ENCODE measurements at places on chromosomes 2 and 18.

GRCh38 chr2:111024496-111024895 is 96.2 kb upstream of the BCL2L11 start:
- DNase-seq: no peak

- no peak for DNase-seq
Measured at GRCh38 chr2:239469106-239469960, 68.5 kb upstream of the HDAC4 start.

GRCh38 chr2:76667821-76668271 is 854.3 kb downstream of the LRRTM4 start:
- no peak for DNase-seq

- DNase-seq: no peak
Measured at GRCh38 chr2:25375371-25375988, 33.8 kb upstream of the DNMT3A start.

DNA sequence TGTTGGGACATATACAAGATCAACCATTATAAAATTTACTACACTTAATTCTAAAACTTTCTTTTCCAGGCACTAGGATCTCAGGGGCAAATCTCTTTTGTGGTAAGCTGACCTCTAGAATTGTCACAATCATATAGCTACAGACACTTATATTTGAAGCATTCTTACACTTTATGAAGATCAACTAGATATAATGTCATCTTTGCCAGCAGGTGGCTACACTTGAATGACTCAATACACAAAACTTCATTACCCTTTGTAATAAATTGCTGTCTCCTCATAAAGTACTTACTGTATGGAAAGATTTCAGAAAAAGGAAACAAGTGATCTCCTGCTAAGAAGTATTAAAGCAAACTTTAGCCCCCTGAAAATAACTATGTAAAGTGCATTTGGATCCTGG is 77.8 kb downstream of the RDH14 start:
- DNase-seq: no peak

DNA sequence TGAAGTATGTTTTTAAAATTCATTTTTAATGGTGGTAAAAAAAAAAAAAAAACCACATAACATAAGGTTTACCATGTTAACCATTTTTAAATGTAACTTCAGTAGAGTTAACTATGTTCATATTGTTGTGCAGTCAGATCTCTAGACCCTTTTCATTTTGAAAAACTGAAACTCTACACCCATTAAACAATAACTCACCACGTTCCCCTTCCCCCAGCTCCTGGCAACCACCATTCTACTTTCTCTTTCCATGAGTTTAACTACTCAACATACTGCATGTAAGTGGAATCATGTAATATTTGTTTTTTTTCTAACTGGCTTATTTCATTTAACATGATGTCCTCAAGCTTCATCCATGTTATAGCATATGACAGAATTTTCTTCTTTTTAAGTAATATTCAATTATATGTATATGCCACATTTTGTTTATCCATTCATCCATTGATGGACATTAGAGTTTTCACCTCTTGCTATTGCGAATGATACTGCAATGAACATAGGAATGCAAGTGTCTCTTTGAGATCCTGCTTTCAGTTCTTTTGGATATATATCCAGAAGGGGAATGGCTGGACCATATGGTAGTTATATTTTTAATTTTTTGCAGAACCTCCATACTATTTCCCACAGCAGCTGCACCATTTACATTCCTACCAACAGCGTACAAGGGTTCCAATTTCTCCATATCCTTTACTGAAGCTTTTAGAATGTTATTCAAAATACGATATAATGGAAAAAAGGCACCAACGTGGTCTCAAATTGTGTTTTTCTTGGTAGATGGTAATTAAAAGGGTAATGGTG is 91.0 kb downstream of the SPTBN1 start:
- no peak for DNase-seq

- DNase-seq: no peak
Measured at GRCh38 chr2:107740300-107740699, 86.4 kb upstream of the RGPD4 start.

- DNase-seq: no peak
Measured at GRCh38 chr2:200667413-200667812, 81.6 kb downstream of the AOX1 start.
